ENCODE measurements at places on chromosomes 13 and 19.

DNA sequence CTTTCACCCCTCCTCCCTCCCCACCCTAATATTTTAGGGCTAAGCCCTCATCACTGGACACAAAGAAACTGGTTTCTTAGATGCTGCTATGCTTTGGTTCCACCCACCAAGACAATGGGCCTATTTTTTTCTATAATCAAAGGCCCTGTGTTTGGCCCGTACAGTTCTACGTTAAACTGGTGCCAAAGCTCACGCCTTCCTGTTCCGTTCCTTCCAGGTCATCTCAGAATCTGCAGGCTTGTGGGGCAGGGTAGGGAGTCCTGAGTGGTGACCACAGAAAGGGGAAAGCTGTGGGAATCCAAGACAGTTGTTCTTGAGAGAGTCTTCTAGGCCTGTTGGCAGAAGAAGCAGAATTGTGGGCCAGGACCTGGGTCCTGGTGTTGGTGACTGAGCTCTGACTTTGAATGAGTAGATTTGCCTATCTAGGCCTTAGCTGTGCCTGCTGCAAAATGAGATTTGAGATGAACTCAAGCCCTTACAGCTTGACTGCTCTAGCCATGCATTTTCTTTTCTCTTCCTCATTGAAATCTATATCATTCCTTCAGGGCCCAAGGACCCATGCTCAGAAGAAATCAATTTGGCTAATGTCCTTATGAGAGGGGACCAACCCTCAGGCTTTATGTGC is 19.1 kb upstream of the CXCL17 start:
- DNase-seq = no peak

DNA sequence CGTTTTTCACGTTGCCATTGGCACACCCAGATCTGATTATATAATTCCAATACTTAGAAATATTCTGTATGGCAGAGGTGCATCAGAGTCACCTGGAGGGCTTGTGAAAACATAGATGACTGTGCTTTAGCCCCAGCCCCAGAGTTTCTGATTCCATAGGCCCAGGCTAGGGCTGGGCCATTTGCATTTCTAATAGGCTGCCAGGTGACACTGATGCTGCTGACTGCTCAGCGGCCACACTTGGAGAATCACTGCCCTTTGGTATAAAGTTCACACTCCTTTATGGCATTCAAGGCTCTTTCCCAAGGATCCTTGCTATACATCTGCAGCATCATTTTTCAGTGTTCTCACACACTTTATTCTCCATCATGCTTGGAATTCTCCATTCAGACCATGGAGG is 137.1 kb downstream of the AKAP11 start:
- no peak for DNase-seq

DNA sequence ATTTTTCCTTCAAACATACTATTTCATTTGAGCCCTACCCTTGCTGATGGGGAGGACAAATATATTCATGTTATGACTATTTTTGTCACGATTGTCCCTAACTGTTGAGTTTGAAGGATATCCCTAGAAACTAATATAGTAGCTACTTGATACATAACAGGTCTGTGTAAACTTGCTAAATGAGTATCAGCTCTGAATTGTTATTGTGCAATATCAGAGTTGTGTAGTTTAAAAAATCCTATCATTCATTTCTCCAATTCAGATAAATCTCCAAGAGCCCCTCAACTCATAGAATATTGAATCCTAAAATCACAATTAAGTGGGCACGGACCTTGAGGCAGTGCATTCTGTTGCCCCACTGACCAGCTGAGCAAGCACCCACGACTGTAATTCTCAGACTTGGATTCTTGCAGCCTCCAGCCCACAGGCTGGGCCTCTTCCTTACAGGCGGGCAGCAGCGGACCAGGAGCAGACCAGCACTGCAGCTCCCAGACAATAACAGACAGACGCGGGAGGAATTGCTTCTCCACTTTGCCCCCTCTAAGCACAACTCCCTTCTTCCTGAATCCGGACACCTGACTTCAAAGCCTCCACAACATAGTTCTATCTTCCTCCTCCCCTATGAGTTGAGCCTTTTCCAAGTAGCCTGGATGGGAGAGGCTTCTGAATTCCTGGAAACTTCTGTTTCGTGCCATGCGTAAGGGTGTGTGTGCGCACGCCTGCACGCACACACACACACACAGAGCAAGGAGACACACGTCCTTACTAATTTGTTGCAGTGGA is 337.6 kb upstream of the ARGLU1 start:
- no peak for DNase-seq

- no peak for DNase-seq
Observed at GRCh38 chr13:81184556-81185265, 843.8 kb upstream of the SPRY2 start.

- DNase-seq = no peak
Observed at GRCh38 chr13:100917011-100917410, 242.4 kb upstream of the TMTC4 start.

GRCh38 chr13:21595546-21595822 is 8.5 kb downstream of the MICU2 start:
- no peak for DNase-seq

GRCh38 chr19:7349231-7349591 is 474 bp downstream of the ARHGEF18 start:
- no peak for DNase-seq

All from common myeloid progenitor, CD34-positive (primary cell).